ENCODE measurements at places on chromosomes 5 and 9. TPM values are rescaled to one million over a fixed set of nuclear protein-coding genes. Genes with fewer than 3 reads are reported as not detected.

RABGAP1 gene
- 27.8 TPM for total RNA-seq

GRCh38 chr5:80399526-80400239, 8.2 kb upstream of the ZFYVE16 start:
- no peak overlapping the region for H3K27ac ChIP-seq
- H3K36me3 ChIP-seq, result no peaks in the 10 kb centered on the region
- no peaks in the 10 kb centered on the region for H3K27me3 ChIP-seq
- H3K4me3 ChIP-seq, result no peak overlapping the region
- 0 out of 2 replicates have a peak, but pooled peaks cover 3% of the 10 kb centered on the region for H3K4me1 ChIP-seq

GRCh38 chr5:59187857-59188256, 605.0 kb downstream of the RAB3C start:
- H3K27me3 ChIP-seq, result no peaks in the 10 kb centered on the region
- 0 out of 2 replicates have a peak, but pooled peaks cover 2% of the 10 kb centered on the region for H3K4me1 ChIP-seq

DNA sequence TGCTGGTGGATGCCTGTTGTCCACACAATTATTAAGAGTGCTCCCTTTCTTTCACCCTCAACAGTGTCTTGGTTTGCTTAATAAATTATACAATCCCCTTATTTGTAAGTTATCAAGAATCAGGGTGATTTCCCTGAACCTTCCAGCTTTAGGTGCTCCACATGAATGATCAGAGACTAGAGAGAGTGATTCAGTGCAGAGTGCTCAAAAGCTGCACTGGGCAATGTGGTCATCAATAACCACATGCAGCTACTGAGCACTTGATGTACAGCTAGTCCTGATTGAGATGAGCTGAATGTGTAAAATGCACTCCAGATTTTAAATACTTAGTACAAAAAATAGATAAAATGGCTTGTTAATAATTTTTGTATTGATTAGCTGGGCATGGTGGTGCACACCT, 76.8 kb upstream of the TRIO start:
- H3K27me3 ChIP-seq, result no peaks in the 10 kb centered on the region
- no peaks in the 10 kb centered on the region for H3K36me3 ChIP-seq
- H3K4me1 ChIP-seq, result 0 out of 2 replicates have a peak, but pooled peaks cover 7% of the 10 kb centered on the region
- no peak for DNase-seq
- H3K4me3 ChIP-seq, result no peak overlapping the region
- H3K27ac ChIP-seq, result no peak overlapping the region

DNA sequence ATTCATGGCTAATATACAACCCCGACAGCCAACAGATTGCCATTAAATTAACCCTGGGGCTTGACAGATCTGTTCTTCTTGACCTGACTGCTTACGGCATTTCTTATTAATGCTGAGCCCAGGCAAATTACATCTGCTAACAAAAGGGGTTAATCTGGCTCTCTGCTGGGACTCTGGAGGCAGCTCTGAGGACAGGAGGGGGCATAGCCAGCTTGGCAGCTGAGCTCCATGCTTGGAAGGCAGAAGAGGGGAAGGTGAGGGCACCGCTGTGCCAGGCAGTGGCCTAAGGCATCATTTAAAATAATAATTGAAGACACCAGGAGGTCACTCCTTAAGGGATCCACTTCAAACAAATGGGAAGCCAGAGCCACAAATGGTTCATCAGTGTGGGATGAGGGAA, 126.0 kb upstream of the GPR151 start:
- H3K4me1 ChIP-seq, result no peaks in the 10 kb centered on the region
- H3K36me3 ChIP-seq, result no peaks in the 10 kb centered on the region

GRCh38 chr5:156497804-156498208, 170.8 kb downstream of the SGCD start:
- H3K36me3 ChIP-seq, result no peaks in the 10 kb centered on the region
- H3K4me3 ChIP-seq, result no peak overlapping the region
- no peaks in the 10 kb centered on the region for H3K27me3 ChIP-seq
- H3K27ac ChIP-seq, result no peak overlapping the region
- DNase-seq, result no peak
- no peaks in the 10 kb centered on the region for H3K4me1 ChIP-seq

DNA sequence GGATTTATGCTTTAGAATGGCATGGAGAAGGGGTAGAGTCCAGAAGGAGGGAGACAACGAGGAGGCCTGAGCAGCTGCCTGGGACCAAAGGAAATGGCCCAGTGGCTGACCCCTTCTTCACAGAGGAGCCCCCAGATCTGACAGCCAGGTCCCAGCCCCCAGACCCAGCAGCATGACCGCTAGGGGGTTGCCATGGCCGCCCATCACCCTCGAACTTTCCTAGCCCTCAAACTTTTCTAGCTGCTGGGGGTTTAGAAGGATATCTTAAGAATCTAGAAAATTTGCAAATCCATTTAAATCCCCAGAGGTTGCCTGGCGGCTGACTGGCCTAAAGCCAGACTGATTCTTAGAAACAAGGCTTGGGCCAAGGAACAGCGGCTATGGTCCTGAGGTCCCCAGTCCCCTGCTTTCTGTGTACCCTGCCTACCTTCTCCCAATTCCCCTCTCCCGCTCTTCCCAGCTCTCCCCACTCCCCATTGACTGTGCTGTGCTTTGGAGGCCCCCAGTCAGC, 972 bp downstream of the PDGFRB start:
- peak overlapping the region; percentile 43 for H3K4me3 ChIP-seq
- H3K27me3 ChIP-seq, result no peaks in the 10 kb centered on the region
- peaks cover 76% of the 10 kb centered on the region for H3K4me1 ChIP-seq
- H3K36me3 ChIP-seq, result peaks cover 38% of the 10 kb centered on the region

DNA sequence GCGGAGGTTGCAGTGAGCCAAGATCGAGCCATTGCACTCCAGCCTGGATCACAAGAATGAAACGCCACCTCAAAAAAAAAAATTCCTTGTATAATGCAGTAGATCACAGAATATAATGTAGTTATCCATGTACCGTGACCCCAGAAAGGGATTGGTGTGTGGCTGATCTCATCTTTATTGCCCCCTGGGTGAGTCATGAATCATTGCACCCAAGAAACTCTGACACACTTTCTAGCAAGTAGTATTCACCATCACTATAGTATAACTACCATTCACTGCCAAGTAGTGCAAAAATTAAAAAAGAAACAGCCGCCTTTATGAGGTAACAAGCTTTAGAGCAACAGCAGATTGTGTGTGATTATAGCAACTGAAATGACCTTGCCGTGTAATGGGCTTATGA, 23.7 kb upstream of the ANKH start:
- no peak overlapping the region for H3K4me3 ChIP-seq
- no peaks in the 10 kb centered on the region for H3K36me3 ChIP-seq
- H3K4me1 ChIP-seq, result no peaks in the 10 kb centered on the region
- H3K27ac ChIP-seq, result no peak overlapping the region
- DNase-seq, result no peak

FYB1 gene
- total RNA-seq, result 0.34 TPM

- peaks cover 7% of the 10 kb centered on the region for H3K4me1 ChIP-seq
- H3K4me3 ChIP-seq, result no peak overlapping the region
- H3K27me3 ChIP-seq, result no peaks in the 10 kb centered on the region
- no peak for DNase-seq
- H3K36me3 ChIP-seq, result no peaks in the 10 kb centered on the region
Measured at GRCh38 chr5:56530626-56531138, 284.7 kb upstream of the MAP3K1 start.

GRCh38 chr9:90925581-90926257, 124.1 kb downstream of the SYK start:
- no peak for DNase-seq
- no peaks in the 10 kb centered on the region for H3K36me3 ChIP-seq
- H3K27me3 ChIP-seq, result no peaks in the 10 kb centered on the region
- no peak overlapping the region for H3K4me3 ChIP-seq

DNA sequence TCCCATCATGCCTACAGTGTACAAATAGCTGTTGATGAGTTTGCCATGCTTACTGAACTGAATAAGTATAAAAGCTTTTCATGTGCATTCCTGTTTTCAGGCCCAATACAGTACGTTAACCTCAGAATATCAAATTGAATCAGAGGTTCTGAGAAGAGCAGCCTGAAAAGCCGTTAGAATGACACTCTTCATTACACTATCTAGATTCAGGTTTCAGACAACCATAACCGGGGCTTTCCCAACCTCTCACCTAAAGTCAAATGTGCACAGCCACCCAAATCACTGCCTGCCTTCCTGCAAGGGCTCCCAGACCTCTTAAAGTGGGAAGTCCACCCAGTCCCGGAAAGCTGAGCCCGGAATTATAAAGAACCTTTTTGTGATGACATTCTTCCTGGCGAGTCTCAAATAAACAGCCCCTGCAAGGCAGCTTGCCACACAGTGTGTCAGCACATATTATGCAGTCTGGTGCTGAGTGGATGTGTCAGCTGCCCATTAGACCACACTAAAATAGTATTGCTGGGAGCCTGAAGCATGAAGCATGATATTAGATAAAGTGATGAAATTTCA, 245.8 kb downstream of the TLE4 start:
- DNase-seq, result peak; percentile 4
- H3K4me1 ChIP-seq, result peaks cover 10% of the 10 kb centered on the region

GRCh38 chr5:72584466-72584865, 77.3 kb upstream of the ZNF366 start:
- H3K27ac ChIP-seq, result no peak overlapping the region
- H3K4me1 ChIP-seq, result peaks cover 20% of the 10 kb centered on the region
- H3K36me3 ChIP-seq, result no peaks in the 10 kb centered on the region
- DNase-seq, result no peak
- H3K27me3 ChIP-seq, result no peaks in the 10 kb centered on the region

GRCh38 chr9:115551396-115551795, 433.4 kb upstream of the TNC start:
- no peaks in the 10 kb centered on the region for H3K4me1 ChIP-seq
- H3K27ac ChIP-seq, result no peak overlapping the region
- no peak for DNase-seq
- no peaks in the 10 kb centered on the region for H3K27me3 ChIP-seq
- H3K36me3 ChIP-seq, result no peaks in the 10 kb centered on the region
